ENCODE measurements at places on chromosomes 12 and 14.
A peak's percentile ranks its signal among the peaks of the same experiment; 100 is the strongest.

- DNase-seq = no peak
These were observed 130.8 kb downstream of the BCL11B start for GRCh38 chr14:99141236-99141635.

DNA sequence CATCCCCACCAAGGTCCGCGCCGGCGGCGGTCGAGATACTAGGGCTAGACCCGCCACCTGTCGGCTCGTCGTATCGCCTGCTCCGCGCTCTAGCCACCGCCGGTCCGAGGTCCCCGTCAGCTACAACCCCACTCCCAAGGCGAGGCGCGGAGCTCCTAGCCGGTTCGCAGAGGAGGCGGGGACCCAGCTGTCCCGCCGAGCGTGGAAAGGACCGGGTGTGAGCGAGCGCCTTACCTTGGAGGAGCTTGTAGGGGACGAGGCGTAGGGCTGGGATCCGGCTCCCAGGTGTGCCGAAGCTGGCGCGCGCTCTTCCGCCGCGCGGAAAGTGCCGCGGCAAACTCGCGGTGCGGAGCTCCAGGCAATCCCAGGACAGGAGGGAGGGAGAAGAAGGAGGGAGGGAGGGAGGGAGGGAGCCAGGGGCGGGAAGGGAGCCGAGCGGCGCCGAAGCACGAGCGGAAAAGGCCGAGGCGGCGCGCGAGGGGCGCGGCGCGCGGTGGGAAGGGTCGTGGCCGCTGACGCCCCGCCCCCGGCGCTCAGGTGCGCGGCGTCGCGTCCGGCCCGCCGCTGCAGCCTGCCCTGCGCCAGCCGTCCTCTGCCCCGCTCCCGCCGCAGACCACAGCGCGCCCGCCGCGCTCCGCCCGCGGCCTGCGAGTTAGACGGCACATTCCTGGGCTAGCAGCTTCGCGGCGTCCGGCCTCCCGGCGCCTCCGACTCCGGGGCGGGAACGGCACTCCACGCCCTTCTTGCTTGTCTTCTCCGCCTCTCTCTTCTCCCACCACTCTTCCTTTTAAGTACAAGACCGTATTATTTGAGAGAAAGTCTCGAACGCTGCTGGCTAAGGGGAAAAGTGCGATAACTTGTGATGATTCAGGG, at the start of gene PAWR:
Gene PAWR, minus strand, starts transcription at position 327 of the 873 bp plus-strand sequence. CDS start 720 bp downstream, outside the sequence.
- DNase-seq = peak; percentile 62

GRCh38 chr14:21866479-21866878, 192.9 kb upstream of the OR4E1 start:
- DNase-seq = no peak

GRCh38 chr12:91643763-91644162, 461.1 kb upstream of the DCN start:
- DNase-seq = no peak

DNA sequence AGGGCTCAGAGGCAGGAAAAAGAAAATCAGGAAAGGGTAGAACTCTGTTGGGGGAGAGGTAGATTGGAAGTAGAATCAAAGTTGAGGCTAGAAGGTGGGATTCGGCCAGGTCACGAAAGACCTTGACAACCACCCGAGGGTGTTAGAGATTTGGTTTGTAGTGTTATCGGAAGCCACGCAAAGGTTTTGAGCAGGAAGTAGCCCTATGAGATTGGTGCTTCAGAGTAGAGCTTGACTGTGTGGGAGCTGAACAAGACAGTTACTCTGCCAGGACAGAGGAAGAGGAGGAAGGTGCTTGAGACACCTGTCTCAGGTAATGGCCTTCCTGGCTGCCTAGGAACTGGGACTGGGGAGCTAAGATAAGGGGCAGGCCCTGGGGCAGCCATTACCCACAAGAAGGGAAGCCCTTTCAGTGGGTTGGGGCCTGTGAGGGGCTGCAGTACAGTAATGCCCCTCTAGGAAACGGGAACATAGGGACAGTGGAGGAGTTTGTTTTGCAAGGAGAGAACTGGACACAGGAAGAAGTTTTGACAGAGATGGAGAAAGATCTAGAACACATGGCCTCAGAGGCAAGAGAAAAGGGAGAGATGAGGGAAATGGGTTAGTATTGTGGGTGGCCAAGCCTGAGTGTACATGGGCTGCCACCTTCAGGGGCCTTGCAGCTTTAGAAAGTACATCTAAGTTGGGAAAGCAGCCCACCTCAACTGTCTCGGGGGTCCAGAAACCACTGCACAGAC, 73.5 kb downstream of the RIN3 start:
- no peak for DNase-seq

DNA sequence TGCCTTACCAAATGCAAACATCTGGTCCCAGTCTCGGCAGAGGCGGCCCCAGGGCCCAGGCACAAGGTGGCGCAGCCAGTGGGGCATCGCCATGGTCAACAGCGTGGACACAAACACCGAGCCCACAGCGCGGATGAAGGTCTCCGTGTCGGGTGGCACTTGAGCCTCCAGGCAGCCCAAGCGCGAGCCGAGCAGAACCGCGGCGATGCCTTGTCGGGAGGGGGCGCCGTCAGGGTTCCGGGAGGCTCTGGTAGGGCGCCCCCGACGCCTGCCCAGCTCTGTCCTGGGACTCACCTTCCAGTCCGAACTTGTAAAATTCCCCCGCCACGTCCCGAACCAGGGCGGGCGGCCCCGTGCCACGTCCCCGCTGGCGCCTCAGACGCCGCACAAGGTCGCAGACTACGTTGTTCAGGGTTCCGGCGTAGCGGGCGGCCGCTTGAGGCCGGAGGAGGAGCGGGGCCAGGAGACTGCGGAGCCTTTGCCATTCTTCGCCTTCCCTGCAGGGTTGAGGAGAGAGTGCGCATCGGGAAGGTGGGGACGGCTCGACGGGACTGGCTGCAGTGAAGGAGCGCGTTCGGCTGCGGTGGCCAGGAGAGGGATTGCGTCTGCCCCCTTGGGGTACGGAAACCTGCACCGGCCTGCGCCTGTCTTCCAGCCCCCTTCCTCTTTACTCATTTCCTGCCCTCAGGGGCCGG, 1.7 kb downstream of the CYP27B1 start:
- no peak for DNase-seq

- DNase-seq = no peak
These were observed 356.0 kb downstream of the ADGRD1 start for GRCh38 chr12:131309700-131310099.

- no peak for DNase-seq
These were observed 2.7 kb downstream of the FZD10 start for GRCh38 chr12:130164936-130165335.

GRCh38 chr12:13102461-13103195, 839 bp downstream of the GSG1 start:
- peak; percentile 27 for DNase-seq

GRCh38 chr12:243381-243780, 19.3 kb downstream of the SLC6A13 start:
- DNase-seq = no peak

DNA sequence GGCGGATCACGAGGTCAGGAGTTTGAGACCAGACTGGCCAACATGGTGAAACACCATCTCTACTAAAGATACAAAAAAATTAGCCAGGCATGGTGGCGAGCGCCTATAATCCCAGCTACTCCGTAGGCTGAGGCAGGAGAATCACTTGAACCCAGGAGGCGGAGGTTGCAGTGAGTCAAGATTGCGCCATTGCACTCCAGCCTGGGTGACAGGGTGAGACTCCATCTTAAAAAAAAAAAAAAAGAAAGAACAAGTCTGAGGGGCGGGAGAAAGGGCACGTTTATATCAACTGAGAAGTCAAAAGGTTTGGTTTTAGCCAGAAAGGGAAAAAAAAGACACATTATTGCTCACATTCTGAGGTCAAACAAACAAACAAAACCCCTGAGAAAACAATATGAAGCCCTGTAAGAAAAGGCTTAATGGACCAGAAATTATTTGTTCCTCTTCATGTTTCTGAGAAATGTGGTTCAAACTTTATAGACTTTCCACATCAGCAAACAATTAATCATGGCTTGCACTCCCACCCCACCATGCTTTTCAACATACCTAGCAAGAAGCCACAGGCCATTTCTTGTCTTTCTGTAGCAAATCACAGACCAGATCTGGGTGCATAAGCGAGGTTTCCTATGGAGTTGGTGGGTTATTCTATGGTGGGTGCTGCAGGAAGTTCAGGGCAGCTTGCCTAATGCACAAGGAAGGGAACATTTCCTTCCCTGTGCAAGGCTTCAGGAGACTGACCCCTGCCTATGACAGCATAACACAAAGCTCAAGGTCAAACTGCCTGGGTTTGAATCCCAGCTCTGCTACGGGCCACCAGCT, 80.1 kb downstream of the SSPN start:
- DNase-seq = no peak

- no peak for DNase-seq
These were observed 677.2 kb downstream of the AACS start for GRCh38 chr12:125742413-125742812.

GRCh38 chr12:131699434-131699833, 11.5 kb upstream of the SFSWAP start:
- no peak for DNase-seq

- DNase-seq = no peak
These were observed 4.3 kb downstream of the SIVA1 start for GRCh38 chr14:104757238-104757585.

DNA sequence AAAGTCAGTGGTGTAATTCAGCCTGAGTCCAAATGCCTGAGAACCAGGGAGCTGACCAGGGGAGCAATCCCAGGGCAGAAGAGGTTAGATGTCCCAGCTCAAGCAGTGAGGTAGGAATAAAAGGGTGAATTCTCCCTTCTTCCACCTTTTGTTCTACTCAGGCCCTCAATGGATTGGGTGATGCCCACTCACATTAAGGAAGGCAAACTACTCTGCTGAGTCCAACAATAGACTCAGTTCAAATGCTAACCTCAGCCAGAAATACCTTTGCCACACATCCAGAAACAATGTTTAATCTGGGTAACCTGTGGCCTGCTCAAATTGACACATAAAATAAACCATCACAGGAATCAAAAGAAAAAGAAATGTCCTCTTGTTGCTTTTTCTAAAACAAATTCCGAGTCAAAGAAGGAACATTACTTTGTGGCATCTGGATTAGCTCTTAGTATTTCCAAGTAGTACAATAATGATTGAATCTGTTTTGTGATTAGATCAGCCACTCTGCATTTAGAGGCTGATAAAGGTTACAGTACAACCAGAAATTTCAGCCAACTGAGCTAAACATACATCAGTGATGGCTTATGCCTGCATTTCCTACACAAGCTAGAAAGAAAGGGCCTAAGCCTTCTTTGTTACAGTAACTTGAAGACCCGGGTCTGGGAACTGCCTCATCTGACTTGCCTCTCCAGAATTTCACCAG, 43.6 kb upstream of the TRIM9 start:
- DNase-seq = no peak

DNA sequence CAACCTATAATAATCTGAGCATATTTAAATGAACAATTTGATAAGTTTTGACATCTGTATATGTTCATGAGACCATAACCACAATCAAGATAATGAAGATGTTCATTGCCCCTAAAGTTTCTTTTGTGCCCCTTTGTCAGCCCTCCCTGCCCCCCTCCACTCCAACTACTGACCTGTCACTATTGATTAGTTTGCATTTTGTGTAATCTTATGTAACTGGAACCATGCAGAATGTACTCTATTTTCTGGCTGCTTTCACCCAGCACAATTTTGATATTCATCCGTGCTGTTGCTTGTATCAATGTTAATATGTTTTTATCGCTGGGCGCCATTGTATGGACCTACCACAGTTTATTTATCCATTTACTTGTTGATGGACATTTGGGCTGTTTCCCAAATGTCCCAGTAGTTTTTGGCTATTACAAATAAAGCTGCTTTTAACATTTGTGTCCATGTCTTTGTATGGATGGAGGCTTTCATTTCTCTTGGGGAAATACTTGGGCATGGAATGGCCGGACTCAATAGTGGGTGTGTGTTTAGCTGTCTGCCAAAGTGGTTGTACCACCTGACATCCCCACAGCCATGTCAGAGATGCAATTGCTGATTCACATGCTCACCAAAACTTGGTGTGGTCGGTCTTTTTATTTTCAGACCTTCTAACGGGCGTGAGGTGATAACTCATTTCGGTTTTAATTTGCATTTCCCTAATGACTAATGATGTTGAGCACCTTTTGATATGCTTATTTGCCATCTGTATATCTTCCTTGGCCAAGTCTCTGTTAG, 38.9 kb downstream of the EML1 start:
- DNase-seq = no peak

DNA sequence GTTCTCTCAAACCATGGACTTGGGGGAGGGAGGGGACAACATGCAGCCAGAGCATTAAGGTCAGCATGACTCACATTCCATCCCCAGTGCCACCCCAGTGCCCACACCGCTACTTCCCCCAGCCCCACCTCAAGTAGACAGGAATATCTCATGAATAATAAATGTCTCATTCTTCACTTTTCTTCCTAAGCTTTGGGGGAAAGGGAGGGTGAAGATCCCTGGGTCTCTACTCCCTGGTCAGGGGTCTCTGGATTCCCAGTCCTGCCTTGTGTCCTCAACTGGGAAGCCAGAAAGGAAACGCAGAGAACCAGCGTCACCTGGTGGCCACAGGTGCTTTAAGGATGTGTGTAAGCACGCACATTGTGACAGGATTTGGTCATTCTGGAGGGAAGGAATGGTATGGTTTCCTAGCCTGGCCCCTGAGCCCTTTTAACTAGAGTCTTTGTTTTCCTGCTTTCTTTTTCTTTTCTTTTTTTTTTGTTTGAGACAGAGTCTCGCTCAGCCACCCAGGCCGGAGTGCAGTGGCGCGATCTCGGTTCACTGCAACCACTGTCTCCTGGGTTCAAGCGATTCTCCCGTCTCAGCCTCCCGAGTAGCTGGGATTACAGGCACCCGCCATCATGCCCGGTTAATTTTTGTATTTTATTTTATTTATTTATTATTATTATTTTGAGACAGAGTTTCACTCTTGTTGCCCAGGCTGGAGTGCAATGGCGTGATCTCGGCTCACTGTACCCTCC, 3.4 kb downstream of the GPR84 start:
- no peak for DNase-seq

DNA sequence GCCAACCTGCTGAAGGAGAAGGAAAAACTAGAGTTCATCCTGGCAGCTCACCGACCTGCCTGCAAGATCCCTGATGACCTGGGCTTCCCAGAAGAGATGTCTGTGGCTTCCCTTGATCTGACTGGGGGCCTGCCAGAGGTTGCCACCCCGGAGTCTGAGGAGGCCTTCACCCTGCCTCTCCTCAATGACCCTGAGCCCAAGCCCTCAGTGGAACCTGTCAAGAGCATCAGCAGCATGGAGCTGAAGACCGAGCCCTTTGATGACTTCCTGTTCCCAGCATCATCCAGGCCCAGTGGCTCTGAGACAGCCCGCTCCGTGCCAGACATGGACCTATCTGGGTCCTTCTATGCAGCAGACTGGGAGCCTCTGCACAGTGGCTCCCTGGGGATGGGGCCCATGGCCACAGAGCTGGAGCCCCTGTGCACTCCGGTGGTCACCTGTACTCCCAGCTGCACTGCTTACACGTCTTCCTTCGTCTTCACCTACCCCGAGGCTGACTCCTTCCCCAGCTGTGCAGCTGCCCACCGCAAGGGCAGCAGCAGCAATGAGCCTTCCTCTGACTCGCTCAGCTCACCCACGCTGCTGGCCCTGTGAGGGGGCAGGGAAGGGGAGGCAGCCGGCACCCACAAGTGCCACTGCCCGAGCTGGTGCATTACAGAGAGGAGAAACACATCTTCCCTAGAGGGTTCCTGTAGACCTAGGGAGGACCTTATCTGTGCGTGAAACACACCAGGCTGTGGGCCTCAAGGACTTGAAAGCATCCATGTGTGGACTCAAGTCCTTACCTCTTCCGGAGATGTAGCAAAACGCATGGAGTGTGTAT, 2.4 kb downstream of the FOS start:
- DNase-seq = peak; percentile 54

Data from naive B cell (primary cell).